Stimulated activated CD8-positive, alpha-beta memory T cell treated with anti-CD3 and anti-CD28 coated beads, Interleukin-4, amount 100 ng/mL, for 48 hours (primary cell): ENCODE measurements at places on chromosomes 12 and 14.

DNA sequence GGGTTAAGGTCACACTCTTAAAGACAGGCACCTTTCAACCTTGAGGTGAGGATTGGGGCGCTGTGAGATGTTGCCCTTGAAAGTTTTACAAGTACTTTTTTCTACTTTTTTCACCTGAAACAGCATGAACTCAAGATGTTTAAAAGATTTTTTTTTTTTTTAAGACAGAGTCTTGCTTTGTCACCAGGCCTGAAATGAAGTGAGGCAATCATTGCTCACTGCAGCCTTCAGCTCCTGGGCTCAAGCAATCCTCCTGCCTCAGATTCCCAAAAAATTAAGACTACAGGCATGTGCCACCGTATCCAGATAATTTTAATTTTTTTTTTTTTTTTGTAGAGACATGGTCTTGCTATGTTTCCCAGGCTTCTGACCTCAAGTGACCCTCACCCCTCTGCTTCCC, 243.9 kb downstream of the DIO2 start:
- no peak for DNase-seq

- DNase-seq: no peak
Observed at GRCh38 chr12:87280356-87280755, 748.8 kb downstream of the C12orf50 start.

GRCh38 chr12:56591126-56591525, 39.0 kb downstream of the BAZ2A start:
- no peak for DNase-seq

- DNase-seq: no peak
Observed at GRCh38 chr12:52053536-52054209, 2.4 kb downstream of the NR4A1 start.

GRCh38 chr12:111519083-111519482, 80.0 kb downstream of the ATXN2 start:
- DNase-seq: no peak

DNA sequence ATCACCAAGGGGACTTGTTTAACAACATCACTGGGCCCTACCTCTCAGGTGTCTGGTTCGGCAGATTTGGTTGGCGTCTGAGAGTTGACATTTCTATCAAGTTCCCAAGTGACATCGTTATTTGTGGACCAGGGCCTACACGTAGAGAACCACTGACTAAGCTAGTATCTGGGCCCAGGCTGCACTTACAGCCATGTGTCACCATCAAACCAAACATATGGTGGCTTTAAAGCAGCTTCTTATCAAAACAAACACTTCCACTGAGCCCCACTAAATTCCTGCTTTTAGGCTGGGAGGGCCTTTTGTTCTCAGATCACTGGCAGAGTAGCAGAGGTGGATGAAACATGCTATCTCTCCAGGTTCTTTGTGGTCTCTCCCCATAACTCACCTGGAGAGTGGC, 220.5 kb downstream of the PELI2 start:
- no peak for DNase-seq

DNA sequence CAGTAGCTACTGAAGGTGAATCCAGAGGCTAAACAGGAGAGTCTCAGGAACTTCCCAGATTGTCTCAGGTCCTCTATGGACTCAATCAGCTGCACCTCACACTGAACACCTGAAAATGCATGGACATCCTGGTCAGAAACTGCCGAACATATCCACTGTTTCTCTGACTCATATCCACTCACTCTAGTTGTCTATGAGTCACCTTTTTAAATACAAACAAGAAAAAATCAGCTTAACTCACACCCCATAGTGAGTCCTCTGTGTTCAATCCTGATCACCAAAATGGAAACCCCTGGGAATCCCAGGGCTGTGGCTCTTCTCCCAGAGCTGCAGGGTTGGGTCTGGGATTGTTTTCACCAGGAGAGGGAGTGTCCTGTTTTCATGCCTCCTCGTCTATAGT, 556.7 kb downstream of the TMEM121 start:
- DNase-seq: no peak

DNA sequence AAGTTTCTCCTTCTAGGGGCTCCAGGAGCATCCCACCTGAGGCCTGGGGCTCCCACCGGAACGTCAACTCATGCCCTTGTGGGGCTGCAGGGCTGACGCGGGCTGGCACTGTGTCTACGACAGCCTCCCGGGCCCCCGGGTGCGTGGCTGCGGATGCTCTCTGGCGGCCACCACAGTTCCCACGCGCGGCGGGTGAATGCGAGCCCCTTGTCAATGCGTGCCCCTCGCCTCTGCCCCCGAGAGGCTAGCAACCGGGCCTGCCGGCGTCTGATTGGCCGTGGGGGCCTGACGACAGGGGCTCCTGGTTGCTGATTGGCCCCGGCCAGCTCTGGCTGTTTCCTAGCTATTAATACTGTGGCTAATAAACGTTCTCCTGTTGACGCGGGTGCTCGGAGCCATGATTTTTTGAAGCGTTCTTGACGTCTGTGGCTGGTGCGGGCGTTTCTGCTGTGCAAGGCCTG, 1.8 kb upstream of the MEG3 start:
- DNase-seq: no peak

- no peak for DNase-seq
Observed at GRCh38 chr14:57168138-57168679, 100.5 kb downstream of the EXOC5 start.

DNA sequence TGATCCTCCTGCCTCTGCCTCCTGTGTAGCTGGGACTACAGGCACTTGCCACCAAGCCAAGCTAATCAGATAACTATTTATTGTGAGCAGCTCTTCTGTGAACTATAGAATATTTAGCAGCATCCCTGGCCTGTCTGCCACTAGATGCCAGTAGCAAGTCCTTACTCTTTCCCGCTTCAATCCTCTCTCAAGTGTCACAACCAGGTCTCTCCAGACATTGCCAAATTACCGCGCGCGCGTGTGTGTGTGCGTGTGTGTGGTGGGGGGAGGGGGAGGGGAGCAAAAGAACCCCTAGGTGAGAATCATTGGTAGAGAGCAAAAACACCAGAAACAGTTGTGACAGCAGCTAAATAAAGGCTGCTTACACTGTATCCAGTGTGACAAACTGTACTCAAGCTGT, 49.9 kb downstream of the PPP2R5E start:
- DNase-seq: no peak

- no peak for DNase-seq
Observed at GRCh38 chr14:76753541-76754198, 7.6 kb upstream of the VASH1 start.

DNA sequence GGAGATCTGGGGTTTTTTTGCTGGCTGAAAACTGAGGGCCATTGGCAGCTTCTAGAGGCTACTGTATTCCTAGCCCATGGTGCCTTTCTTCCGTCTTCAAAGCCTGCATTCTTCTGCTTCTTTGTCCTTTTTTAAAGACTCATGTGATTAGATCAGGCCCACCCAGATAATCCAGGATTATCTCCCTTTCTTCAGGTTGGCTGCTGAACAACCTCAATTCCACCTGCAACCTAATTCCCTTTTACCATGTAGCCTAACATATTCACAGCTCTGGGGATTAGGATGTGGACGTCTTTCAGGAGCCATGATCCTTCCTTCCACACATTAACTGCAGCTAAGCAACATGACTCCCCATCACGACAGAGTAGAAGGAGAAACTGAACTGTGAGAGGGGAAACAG, 985.5 kb downstream of the DIO2 start:
- DNase-seq: no peak

- DNase-seq: no peak
Observed at GRCh38 chr12:109582636-109583035, 9.0 kb downstream of the MVK start.

DNA sequence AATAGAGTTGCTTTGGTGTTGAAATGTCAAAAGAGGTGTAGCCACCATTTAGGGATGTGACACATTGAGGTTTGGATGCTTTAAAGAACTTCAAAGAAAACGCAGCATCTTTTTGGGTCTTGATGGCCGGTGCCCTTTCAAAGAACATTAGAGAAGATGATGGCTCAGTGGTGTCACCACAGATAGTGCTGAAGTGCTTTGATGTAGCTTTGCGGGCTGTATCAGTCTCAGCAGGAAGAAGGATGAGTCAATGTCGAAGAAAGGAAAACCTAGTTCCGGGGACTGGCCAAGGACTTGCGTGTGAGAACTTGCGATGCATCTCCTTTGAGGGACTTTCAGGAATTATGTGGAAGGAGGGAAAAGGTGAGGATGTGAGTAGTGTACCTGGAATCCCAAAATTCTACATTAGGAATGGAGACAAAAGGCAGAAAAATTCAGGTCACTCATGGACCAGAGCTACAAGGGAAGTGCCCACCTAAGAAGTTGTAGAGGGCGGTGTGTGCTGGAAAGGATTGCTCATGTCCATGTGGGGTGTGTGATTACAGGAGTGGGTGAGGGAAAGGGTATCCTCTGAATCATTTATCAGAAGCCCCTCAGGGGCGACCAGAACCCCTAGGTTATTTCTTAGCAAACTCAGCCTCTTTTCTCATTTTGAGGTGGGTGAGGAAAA, 39.7 kb upstream of the GZMB start:
- peak; percentile 77 for DNase-seq

DNA sequence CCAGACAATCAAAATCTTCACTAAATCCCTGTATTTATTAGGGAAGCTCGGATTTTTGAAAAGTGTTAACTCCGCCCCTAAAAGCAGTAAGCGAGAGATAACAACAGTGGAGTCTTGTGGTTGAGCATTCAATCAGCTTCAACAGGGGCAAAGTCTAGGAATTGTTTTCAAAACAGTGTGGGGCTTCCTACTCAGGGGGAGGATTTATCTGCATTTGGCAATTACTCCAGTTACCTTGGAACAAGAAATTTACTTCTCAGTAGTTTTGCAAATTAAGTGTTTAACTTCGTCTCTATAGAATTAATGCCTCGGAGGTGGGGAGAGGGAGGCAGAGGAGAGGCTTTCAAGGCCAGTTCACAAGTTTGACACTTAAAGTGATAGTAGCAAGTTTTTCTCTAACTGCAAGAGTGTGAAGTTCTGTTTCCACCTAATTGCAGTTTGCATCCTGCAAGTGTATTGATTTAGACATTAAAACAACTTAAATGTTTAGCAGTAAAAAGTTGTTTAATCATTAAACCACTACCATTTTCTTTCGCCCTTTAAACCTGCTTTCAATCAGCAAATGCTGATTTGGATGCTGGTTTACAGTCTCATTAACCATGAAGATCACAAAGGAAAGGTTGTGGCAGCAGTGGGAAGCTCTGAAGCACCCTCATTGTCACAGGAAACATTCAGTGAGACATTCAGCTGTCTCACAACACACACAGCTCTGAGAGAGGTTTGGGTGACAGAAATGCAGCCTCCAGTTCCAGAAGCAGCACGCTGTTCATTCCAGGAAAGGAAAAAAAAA, 102.0 kb downstream of the HMGA2 start:
- no peak for DNase-seq

- no peak for DNase-seq
Observed at GRCh38 chr12:74415633-74416032, 122.0 kb upstream of the ATXN7L3B start.

DNA sequence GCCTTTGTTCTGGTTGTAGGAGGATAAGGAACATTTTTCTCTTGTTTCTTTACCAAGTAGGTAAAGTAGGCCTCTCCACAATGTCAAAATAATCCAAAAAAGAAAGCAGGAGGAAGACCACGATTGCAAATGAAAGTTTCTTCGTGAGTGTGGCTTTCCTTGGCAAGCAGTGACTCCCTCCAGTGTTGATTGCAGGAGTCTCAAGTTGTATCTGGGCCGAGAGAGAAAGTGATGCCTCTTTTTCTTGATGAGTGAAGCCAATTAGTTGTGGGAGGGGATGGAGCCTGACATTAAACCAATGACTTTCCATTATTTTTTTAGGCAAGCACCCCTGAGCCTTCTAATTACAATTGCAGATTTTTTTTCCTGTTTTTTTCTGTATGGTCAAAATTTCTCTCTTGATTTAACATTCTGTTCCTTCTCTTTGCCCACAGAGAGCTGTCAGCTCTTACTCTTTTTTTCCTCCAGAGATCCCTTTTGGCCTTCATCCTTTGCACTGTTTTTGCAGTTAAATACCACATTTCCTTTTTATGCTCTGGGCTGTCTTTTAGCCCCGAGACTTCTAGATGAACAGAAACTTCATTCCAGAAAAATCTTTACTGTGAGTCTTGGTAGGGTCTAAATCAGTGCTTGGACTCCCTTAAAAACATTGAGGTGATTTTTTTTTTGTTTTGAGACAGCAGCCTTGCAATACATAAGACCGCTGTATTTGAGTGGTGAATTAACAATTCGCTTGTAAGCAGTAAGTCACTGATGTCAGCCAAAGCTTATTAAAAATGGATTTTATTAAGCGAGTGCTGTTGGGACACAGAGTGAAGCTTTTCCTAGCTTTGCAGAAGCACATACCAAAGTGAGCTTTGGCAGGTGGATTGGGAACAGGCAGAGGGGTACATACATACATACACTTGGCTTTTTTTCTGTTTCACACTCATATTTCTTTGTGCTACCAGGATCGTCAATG, 15.8 kb downstream of the FBXW8 start:
- DNase-seq: no peak
